ENCODE measurements at places on chromosomes 2 and 18. TPM values are rescaled to one million over a fixed set of nuclear protein-coding genes. Genes with fewer than 3 reads are reported as not detected.

GRCh38 chr2:70141212-70141901, 49.5 kb downstream of the C2orf42 start:
- H3K27ac ChIP-seq: peak overlapping the region; percentile 99
- peak overlapping the region; percentile 90 for H3K4me3 ChIP-seq
- H3K27me3 ChIP-seq: no peaks in the 10 kb centered on the region
- H3K4me1 ChIP-seq: peaks cover 47% of the 10 kb centered on the region

- H3K4me3 ChIP-seq: no peak overlapping the region
- H3K27ac ChIP-seq: no peak overlapping the region
- H3K27me3 ChIP-seq: no peaks in the 10 kb centered on the region
- DNase-seq: no peak
- no peaks in the 10 kb centered on the region for H3K36me3 ChIP-seq
These were observed 9.2 kb upstream of the BBS5 start for GRCh38 chr2:169469952-169470572.

- peak overlapping the region; percentile 64 for H3K4me3 ChIP-seq
- H3K4me1 ChIP-seq: peaks cover 4% of the 10 kb centered on the region
- H3K27me3 ChIP-seq: no peaks in the 10 kb centered on the region
- no peaks in the 10 kb centered on the region for H3K36me3 ChIP-seq
- DNase-seq: no peak
These were observed 819.6 kb upstream of the FSHR start for GRCh38 chr2:49973917-49974368.

GRCh38 chr2:120367221-120367620, 21.3 kb downstream of the INHBB start:
- H3K27ac ChIP-seq: no peak overlapping the region
- no peaks in the 10 kb centered on the region for H3K4me1 ChIP-seq
- DNase-seq: no peak
- H3K36me3 ChIP-seq: no peaks in the 10 kb centered on the region
- no peak overlapping the region for H3K4me3 ChIP-seq
- H3K27me3 ChIP-seq: peaks cover 12% of the 10 kb centered on the region

- H3K36me3 ChIP-seq: no peaks in the 10 kb centered on the region
- no peak overlapping the region for H3K27ac ChIP-seq
- H3K4me3 ChIP-seq: no peak overlapping the region
- DNase-seq: no peak
- peaks cover 10% of the 10 kb centered on the region for H3K27me3 ChIP-seq
These were observed 115.1 kb downstream of the CMPK2 start for GRCh38 chr2:6750411-6751158.

DNA sequence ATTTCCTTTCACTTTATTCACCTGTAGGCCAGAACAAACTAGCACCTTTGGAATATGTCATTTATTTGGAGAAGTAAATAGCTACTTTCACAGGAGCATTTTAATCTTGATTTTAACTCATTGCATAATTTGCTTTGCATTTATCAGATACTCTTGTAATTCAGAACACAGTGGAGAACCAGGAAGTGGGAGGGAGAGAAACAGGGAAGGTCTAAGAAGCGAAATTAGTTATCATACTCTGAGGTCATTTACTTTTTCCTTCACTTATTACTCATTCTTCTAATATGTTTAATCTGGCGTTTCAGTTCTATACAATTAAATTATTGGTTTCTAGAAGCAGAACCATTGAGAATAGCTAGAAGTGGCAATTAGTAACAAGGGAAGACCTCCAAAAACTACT, 20.7 kb downstream of the RBM44 start:
- no peaks in the 10 kb centered on the region for H3K36me3 ChIP-seq
- H3K27ac ChIP-seq: no peak overlapping the region
- H3K4me1 ChIP-seq: no peaks in the 10 kb centered on the region
- no peak overlapping the region for H3K4me3 ChIP-seq
- no peaks in the 10 kb centered on the region for H3K27me3 ChIP-seq

DNA sequence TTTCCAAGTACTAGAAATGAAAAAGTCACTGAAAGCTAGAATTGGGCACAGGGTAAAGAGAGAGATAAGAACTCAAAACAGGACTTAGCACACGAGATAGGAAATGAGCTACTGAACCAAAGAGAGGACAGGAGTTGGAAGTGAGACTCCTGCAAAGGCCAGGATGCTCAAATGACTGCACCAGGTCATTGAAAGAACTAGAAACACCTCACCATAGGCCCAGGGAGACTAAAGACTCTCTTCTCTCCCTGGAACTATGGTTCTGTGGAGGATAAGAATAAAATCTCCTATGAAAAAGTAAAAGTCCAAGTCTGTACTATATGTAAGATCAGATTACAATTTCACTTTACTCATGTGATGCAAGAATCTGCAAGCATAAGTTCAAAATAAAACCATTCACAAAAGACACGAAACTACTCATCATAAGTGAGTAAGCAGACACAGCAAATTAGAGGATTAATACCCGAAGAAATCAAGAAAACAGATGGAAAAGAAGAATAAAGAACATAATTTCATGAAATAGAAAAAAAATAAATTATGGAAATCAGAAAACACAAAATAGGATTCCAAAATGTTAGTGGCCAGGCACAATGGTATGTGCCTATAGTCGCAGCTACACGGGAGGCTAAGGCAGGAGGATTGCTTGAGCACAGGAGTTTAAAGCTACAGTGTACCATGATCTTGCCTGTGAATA, 6.5 kb downstream of the NBAS start:
- DNase-seq: no peak
- no peak overlapping the region for H3K4me3 ChIP-seq
- peaks cover 32% of the 10 kb centered on the region for H3K36me3 ChIP-seq
- H3K4me1 ChIP-seq: peaks cover 12% of the 10 kb centered on the region
- H3K27me3 ChIP-seq: no peaks in the 10 kb centered on the region

- peaks cover 36% of the 10 kb centered on the region for H3K36me3 ChIP-seq
- peak overlapping the region; percentile 25 for H3K4me3 ChIP-seq
- peaks cover 91% of the 10 kb centered on the region for H3K4me1 ChIP-seq
- no peaks in the 10 kb centered on the region for H3K27me3 ChIP-seq
- DNase-seq: no peak
These were observed 109.9 kb downstream of the ANKRD44 start for GRCh38 chr2:197200762-197201058.

- peaks cover 12% of the 10 kb centered on the region for H3K27me3 ChIP-seq
- H3K36me3 ChIP-seq: no peaks in the 10 kb centered on the region
- H3K27ac ChIP-seq: no peak overlapping the region
- no peak overlapping the region for H3K4me3 ChIP-seq
- no peak for DNase-seq
These were observed 65.5 kb upstream of the SIX2 start for GRCh38 chr2:45074713-45075112.

GRCh38 chr2:233745073-233745755, 14.9 kb upstream of the UGT1A1 start:
- no peaks in the 10 kb centered on the region for H3K4me1 ChIP-seq
- no peaks in the 10 kb centered on the region for H3K36me3 ChIP-seq
- H3K4me3 ChIP-seq: no peak overlapping the region
- peaks cover 33% of the 10 kb centered on the region for H3K27me3 ChIP-seq
- DNase-seq: no peak

GRCh38 chr2:3199627-3200345, 177.8 kb downstream of the EIPR1 start:
- peaks cover 49% of the 10 kb centered on the region for H3K36me3 ChIP-seq
- DNase-seq: no peak
- no peaks in the 10 kb centered on the region for H3K4me1 ChIP-seq

- H3K36me3 ChIP-seq: peaks cover 66% of the 10 kb centered on the region
- no peak overlapping the region for H3K4me3 ChIP-seq
- no peak for DNase-seq
- H3K27me3 ChIP-seq: no peaks in the 10 kb centered on the region
These were observed 49.8 kb downstream of the CAB39 start for GRCh38 chr2:230762317-230762896.

DNA sequence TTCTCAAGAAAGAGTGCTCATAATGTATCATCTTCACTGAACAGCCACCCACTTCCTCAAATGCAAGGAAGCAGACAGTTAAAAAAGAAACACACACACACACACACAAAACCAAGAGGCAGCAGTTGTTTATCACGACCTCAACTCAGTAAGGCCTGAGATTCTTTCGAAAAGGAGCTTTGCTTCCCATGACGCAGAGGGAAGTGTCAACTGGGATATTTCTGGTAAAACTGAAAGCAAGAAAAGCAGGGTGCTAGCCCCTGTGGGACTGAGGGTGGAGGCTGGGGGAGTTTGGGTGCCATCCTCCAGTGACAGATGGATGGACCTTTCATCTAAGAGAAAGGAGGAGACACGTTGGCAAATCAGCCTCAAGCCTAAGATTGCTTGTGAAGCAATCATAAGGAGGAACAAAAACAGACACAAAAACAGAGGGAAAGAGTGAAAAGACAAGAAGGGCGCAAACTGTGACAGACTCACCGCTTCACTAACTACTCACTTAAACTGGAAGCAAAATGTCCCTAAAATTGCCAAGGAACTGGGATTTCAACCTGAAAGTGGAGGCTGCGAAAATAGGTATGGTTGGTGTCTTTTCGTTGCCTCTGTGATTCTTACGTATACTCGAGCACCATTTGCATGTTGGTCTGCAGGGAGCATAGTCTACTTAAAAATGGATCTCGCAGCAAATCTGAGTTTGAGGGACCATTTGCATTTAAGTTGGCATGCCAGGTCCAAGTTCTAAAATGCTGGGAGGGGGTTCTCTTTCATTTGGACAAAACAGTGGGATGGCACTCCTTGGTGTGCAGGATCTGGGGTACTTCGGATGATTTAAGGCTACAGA, at the start of gene ARHGAP25:
Gene ARHGAP25, plus strand, starts transcription at position 124 of the 838 bp plus-strand sequence. Its CDS starts 389 bp downstream, at position 513.
- peaks cover 37% of the 10 kb centered on the region for H3K4me1 ChIP-seq
- H3K27ac ChIP-seq: no peak within 1 kb of the TSS
- peaks cover 19% of the 10 kb centered on the region for H3K36me3 ChIP-seq
- no peak within 1 kb of the TSS for H3K4me3 ChIP-seq

SLC16A14 gene
- 2.9 TPM for total RNA-seq

TMEM163 gene
- 4.4 TPM for total RNA-seq

CFAP65 gene
- not detected for total RNA-seq

CHPF gene
- 4.7 TPM for total RNA-seq

OR6B2 gene
- total RNA-seq: not detected

Measured in activated B cell treated with CpG ODN at 0.5 μM for 24 hours (primary cell).